ENCODE measurements at places on chromosomes 1 and 21. TPM values are rescaled to one million over a fixed set of nuclear protein-coding genes. Genes with fewer than 3 reads are reported as not detected.

The PGLYRP4 gene
- total RNA-seq = 0.13 TPM

GRCh38 chr1:104294259-104294658, 544.6 kb downstream of the AMY1C start:
- DNase-seq = no peak

The FLG2 gene
- total RNA-seq = not detected

DNA sequence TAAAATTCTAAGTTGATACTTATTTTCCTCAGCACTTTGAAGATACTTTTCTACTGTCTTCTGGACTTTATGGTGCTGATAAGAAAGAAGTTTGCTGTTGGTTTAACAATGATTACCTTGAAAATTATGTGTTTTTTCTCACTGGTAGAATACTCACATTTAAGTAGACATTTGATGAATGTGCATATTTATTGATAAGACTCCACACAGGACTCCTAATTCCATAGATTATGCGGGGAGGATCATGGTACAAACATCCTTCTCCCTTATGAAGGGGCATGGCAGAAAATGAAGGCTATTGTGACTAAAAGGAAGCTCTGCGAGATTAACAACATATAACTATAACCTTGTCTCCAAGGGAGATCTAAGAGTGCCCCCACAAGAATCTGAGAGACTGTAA, 28.5 kb upstream of the ALDH9A1 start:
- DNase-seq = no peak

The MYOG gene
- not detected for total RNA-seq

DNA sequence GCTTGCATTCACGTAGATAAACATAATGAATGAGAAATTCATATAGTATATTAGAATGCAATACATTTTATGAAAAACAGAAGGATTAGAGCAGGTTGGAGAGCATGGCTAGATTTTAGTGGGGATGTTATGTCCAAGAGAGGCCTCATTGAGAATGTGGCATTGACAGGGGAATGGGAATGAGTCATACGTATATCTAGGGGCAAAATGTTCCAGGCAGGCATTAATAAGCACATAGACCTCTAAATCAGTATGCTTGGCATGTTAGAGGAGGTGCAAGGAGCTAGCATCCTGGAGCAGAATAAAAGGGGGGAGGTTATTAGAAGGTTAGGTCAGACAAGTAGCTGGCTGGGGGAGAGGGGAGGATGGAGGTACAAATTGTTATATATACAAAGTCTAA, 93.0 kb downstream of the USH2A start:
- no peak for DNase-seq

The GJC2 gene
- total RNA-seq = 0.62 TPM

DNA sequence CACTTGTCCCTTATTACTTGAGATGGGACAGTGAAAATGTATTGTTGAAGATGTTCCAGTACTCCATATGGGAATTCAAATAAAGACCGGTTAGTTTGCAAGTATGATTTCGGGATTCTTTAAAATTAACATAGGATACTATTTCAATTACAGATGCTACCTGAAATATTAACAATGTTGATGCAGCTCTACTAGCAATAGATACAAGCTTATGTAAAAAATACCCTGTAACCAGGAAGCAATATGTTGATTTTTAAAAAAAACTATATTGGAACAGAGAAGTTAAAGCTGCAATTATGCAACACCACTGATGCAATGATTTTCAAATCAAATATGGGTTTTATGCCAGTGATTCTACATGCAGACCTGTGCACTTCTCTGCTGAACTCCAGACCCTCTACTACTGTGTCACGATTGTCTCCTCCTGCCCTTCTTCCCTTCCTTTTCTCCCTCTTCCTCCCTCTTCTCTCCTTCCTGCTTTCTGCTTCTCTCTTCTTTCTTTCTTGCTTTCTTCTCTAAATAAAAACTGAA, 179.2 kb downstream of the ATP6V1G3 start:
- no peak for DNase-seq

The C1orf116 gene
- 2.6 TPM for total RNA-seq

GRCh38 chr1:244356376-244356775, 95.3 kb downstream of the ADSS2 start:
- no peak for DNase-seq

The ANGPTL1 gene
- total RNA-seq = 0.04 TPM

GRCh38 chr1:204493145-204493983, 1.2 kb downstream of the PIK3C2B start:
- DNase-seq = no peak

DNA sequence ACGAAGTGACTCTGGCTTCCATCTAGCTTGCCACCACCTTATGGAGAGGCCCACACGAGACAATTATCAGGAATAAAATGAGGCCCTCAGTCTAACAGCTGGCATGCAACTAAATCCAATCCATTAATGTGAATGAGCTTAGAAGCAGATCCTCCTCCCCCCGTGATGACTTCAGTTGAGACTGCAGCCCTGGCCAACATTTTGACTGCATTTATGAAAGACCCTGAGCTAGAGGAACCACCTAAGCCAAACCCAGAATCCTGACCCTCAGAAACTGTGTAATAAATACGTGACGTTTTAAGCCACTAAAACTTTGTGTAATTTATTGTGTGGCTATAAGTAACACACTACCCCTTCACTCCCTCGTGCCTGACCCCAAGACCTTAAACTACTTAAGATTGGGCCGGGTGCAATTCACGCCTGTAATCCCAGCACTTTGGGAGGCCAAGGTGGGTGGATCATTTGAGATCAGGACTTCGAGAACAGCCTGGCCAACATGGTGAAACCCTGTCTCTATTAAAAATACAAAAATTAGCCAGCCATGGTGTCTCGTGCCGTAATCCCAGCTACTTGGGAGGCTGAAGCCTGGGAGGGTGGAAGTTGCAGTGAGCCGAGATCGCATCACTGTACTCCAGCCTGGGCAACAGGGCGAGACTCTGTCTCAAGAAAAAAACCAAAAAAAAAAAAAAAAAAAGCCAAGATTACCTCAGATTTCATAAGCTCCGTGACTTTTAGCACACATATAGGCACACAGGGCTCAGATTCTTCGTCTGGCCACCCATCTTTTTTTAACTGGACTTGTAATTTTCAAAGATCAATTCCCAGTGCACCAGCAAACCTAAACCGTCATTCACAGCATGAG, 72.5 kb downstream of the ENAH start:
- no peak for DNase-seq

DNA sequence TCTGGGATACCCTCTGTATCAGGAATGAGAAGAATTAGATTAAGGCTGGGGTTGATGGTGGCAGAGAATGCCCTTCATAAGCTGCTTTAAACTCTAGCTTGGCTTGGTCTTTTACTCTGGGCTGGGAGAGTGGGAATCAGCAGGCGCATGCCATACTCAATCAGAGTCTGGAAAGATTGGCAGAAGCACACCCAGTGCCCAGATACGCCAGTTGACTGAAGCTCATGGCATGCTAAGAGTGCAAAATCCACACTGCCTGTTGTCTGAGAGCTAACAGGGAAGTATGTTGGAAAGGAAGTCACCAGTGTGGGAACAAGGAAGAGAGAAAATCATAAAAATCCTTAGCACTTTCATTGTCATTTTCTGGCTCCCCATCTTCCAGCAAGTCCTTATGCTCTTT, 53.0 kb downstream of the HMCN1 start:
- no peak for DNase-seq

DNA sequence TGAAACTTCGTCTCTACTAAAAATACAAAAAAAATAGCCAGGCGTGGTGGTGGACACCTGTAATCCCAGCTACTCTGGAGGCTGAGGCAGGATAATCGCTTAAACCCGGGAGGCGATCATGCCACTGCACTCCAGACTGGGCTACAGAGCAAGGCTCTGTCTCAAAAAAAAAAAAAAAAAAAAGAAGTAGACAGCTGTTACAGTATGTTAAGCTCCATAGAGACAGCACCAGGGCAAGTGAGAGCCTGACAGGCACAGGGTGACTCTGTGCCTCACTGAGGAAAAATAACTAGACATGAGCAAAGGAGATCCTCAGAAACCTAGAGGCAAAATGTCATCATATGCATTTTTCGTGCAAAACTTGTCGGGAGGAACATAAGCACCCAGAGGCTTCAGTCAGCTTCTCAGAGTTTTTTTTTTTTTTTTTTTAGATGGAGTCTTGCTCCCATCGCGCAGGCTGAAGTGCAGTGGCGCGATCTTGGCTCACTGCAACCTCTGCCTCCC, 9.0 kb upstream of the PRDX1 start:
- DNase-seq = no peak

The RRAGC gene
- 13.6 TPM for total RNA-seq

DNA sequence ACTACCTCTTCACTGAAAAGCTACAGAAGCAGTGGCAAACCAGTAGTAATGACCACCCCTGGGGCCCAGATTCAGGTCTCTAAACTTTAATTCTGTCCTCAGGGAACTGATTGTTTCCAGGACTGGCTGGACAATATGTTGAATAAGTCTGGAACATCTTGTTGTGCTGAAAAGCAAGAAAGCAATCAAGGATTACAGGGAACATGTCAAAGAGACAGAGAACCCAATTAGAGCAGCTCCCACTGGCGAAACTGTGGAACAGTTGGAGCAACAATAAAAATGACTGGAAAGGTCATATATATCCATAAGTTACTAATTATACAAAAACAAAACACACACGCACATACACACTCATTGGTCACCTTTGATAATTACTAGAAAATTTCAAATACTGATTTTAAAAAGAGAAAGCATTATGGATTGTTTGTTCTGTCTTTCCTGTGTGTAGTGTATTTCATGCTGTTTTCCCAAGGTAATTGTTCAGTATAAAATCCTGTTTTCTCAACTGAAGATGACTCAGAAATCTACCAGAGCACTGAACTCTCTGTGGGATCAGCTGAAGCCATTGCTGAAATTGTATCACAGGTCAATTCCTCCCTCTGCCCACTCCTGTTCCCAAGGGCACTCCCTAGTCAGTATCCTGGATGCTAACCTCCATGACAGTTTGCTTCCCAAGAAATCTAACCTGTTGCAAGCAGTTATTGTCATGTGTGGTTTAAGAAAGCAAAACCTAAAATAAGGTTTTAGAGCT, 83.6 kb upstream of the RGS1 start:
- DNase-seq = no peak

The EFNA4 gene
- total RNA-seq = 4.7 TPM

The KRTAP21-2 gene
- total RNA-seq = not detected

The MIXL1 gene
- total RNA-seq = not detected

- no peak for DNase-seq
Measured at GRCh38 chr1:56533621-56534020, 45.7 kb downstream of the PLPP3 start.

DNA sequence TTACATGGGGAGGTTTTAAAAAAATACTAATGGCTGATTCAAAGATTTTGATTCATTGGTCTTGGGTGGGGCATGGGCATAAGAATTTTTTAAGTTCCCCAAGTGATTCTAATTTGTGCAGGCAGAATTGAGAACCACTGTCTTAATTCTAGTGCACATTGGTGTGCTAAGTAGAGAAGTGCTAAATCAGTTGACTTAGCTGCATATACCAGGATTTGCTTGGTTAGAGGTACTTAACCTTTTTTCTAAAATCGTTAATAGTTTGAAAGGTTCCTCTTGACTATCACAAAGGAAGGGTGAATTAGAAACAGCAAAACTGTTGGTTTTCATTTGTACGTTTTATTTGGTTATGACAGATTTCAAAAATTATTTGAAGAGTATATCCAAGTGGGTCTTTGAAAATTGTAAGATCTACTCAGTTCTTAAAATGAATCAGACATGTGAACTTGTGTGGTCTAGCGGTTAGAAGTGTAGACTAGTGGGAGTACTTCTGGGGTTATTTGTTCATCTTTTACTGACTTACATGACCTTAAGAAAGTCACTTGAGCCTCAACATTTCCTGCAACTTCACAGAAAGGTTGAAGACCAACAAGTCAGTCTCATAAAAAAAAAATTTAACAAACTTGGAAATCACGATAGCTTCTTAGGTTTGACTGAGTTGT, 66.7 kb downstream of the RPAP2 start:
- no peak for DNase-seq

DNA sequence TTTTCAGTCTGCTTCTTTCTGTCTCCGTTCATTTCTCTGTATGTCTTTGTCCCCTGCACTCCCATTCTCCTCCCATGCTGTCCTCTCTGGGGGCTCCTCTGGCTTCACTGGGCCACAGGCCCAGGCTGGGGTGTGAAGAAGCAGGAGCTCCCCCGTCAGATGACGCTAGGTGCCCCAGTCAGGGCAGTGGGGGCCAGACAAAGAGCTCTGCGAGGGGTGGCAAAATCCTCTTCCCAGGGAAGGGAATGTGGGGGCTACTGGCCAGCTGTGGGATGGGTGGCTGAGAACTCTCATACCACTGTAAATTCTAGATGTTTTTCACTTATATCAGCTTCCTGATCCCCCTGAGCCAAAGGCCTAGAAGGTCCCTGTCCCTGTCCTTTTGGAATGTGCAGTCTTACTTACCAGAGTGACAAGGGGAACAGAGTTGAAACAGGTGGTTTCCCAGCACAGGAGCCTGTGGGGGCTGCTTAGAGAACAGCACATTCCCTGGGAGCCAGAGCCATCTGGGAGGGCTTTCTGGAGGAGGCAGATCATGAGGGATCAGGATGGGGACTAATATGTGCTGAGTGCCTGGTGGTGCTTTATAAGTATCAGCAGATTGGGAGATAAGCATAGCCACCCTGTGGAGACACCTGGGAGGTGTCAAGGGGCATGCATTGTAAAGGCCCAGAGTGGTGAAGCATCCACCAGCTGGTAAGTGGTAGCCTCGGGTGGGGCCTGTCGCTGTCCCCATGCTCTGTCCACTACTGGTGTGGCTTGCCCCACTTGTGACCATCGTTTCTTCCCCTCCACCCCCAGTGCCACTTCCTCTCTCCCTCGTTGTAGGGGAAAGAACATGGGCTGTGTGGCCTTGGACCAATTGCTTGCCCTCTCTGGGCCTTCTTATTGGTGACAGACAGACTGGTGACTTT, 10.1 kb upstream of the PADI1 start:
- DNase-seq = no peak

The AIM2 gene
- 0.22 TPM for total RNA-seq

DNA sequence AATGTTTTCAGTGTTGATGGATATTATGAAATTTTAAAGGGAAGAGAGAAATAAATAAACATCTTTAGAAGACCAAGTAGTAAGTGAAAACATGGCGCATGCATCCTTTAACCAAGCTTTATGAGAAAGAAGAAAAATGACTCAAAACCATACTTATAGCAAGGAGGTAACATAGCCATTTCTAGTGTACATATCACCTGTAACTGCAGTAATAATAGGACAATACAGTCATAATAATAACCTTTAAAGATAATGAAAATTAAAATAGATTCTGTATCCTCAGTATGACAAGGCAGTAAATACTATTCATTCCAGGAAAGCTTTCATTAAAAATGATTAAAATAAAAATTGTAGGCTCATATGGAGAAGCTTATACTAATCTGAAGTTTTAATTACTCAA, 141.2 kb downstream of the COL24A1 start:
- DNase-seq = no peak

GRCh38 chr1:168731244-168731953, 2.4 kb upstream of the DPT start:
- DNase-seq = no peak

DNA sequence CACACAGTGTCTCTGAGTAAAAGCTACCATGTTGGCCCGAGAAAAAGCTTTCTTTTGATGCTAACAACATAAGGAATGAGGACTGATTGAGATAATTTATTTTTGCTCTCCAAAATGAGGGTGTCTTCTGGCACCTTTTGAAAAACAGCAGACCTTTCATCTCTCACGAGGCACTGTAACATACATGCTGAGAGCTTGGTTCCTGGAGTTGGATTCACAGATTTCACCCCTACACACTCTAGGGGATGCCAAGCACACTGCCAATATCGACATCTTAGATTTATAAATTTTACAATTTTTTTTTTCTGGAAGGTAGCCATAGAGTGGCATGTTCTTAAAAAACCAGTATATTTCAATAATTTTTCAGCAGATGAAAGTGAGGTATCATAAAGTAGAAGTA, 408.3 kb downstream of the DSCAM start:
- no peak for DNase-seq
